Stimulated activated CD8-positive, alpha-beta memory T cell treated with anti-CD3 and anti-CD28 coated beads, Interleukin-4, amount 100 ng/mL, for 1 hour (primary cell): ENCODE measurements at places on chromosomes 2 and 18.

DNA sequence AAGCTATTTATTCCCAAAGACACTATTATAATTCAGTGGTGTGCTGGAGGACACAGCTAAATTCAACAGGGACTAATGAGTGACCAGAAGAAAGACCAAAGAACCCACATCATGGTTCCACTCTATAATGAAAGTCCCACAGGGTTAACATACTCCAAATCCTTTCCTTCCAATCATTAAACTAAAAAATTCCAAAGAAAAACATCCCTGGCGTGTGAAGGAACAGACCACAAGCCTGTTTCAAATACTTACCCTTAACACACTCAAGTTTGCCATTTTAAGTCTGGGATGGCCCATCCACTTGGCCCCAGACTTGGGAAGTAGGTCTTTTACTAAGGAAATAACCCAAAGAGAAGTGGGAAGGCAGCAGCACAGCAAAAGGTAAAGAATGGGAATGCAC, 150.1 kb upstream of the CCDC150 start:
- no peak for DNase-seq

DNA sequence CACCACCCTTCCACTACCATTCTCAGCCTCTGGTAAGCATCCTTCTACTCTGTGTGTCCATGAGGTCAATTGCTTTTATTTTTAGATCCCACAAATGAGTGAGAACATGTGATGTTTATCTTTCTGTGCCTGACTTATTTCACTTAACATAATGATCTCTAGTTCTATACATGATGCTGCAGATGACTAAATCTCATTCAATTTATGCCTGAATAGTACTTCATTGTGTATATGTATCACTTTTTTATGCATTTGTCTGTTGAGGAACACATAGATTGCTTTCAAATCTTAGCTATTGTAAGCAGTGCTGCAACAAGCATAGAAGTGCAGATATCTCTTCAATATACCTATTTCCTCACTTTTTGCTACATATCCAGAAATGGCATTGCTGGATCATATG, 733.3 kb downstream of the SUCLG1 start:
- DNase-seq = no peak

- no peak for DNase-seq
Measured at GRCh38 chr2:36403675-36404230, 48.2 kb downstream of the CRIM1 start.

- DNase-seq = no peak
Measured at GRCh38 chr2:216274194-216274840, 98.0 kb downstream of the MARCHF4 start.

- no peak for DNase-seq
Measured at GRCh38 chr2:178250429-178250828, 56.1 kb downstream of the OSBPL6 start.

GRCh38 chr2:133600266-133600928, 32.1 kb upstream of the NCKAP5 start:
- DNase-seq = no peak

- no peak for DNase-seq
Measured at GRCh38 chr2:234448506-234449184, 48.2 kb downstream of the ARL4C start.

GRCh38 chr2:217650716-217651360, 352.0 kb downstream of the TNS1 start:
- DNase-seq = no peak

DNA sequence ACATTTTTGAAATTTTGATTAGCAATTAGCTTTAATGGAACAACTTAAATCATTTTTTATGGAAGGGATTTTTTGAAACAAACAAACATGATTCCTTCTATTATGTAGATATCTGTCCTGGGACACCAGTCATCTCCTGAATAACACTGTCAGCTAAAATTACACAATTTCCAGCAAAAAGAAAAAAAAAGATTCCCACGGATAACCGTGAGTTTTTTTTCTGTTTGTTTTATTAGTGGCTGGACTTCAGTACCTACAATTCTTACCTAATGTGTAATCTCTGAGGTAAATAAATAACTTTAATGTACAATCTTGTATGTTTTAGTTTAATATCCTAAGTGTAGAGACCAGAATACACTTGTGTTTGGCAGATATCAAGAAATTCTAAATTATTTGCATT, 126.6 kb upstream of the KYNU start:
- DNase-seq = no peak

- DNase-seq = no peak
Measured at GRCh38 chr2:102387763-102388546, 32.4 kb downstream of the IL18R1 start.

GRCh38 chr2:126838716-126838985, 60.0 kb upstream of the TEX51 start:
- no peak for DNase-seq

GRCh38 chr2:216235462-216235861, 126.3 kb downstream of the XRCC5 start:
- DNase-seq = no peak

DNA sequence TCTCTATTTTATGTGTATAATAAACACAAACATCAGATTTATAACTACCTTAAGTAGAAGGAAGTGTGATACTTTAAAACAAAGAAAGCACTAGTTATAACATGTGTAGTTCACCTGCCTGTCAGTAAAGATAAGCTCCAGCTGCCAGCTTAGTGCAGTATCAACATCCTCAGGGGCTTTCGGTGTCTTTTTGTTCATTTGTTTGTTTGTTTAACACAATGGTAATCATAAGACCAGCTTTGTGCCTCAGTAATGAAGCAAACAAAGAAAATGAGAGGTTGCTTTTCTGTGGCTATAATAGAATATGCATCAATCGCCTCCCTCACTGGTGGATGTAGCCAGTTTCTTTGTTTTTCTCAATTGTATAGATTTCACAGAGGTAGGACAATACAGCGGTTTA, 1499.0 kb upstream of the TMEFF2 start:
- no peak for DNase-seq

GRCh38 chr2:9739531-9739964, 103.7 kb upstream of the TAF1B start:
- no peak for DNase-seq

- DNase-seq = no peak
Measured at GRCh38 chr2:144682248-144682647, 162.3 kb upstream of the ZEB2 start.
